ENCODE measurements at places on chromosomes 7 and 10. TPM values are rescaled to one million over a fixed set of nuclear protein-coding genes. Genes with fewer than 3 reads are reported as not detected.
A peak's percentile ranks its signal among the peaks of the same experiment; 100 is the strongest.

TUBAL3 gene
- 0.38 TPM for polyA plus RNA-seq

CALHM3 gene
- 0.10 TPM for polyA plus RNA-seq

EVX1 gene
- polyA plus RNA-seq: not detected

MYPN gene
- 0.07 TPM for polyA plus RNA-seq

PAX4 gene
- polyA plus RNA-seq: not detected

NUTM2A gene
- polyA plus RNA-seq: 4.0 TPM

GPR15LG gene
- 1.1 TPM for polyA plus RNA-seq

GNGT1 gene
- polyA plus RNA-seq: not detected

CCL26 gene
- 0.17 TPM for polyA plus RNA-seq

AKR1C8 gene
- polyA plus RNA-seq: 0.30 TPM

NSUN5 gene
- 22.5 TPM for polyA plus RNA-seq

ANKRD2 gene
- polyA plus RNA-seq: 0.39 TPM

ANKRD22 gene
- polyA plus RNA-seq: 0.52 TPM

ZFAND2A gene
- polyA plus RNA-seq: 18.4 TPM

TWIST1 gene
- polyA plus RNA-seq: 10.7 TPM

- no peak for DNase-seq
Observed at GRCh38 chr7:108347616-108348015, 108.6 kb downstream of the NRCAM start.

DNA sequence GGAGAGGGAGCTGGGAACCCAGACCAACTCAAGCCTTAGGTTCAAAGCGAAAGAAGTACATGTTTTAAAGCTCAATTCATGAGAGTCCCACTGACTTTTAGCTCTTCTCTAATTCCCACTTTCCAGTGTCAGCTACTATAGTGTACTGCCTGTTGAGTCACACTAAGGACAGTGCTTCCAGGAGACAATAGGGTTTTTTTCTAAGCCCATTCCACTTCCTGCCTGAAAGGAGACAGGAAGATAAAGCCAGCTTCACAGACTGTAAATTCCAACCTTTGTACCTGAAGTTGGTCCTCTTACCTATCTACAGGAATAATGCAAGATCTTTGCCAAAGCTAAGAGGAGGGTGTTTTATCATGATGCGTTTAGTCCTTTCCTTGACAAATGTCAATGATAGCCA lies 4.4 kb downstream of the MSRB2 start:
- no peak for DNase-seq

DNA sequence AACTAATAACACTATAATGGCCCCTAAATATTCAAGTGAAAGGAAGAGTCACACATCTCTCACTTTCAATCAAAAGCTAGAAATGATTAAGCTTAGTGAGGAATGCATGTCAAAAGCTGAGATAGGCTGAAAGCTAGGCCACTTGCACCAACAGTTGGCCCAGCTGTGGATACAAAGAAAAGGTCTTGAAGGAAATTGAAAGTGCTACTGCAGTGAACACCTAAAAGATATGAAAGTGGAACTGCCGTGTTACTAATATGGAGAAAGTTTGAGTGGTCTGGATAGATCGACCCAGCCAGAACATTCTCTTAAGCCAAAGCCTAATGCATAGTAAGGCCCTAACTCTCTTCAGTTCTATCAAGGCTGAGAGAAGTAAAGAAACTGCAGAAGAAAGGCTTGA lies 12.1 kb upstream of the SNX13 start:
- no peak for DNase-seq

GRCh38 chr7:44881610-44882009 lies 3.7 kb downstream of the PURB start:
- DNase-seq: no peak

DNA sequence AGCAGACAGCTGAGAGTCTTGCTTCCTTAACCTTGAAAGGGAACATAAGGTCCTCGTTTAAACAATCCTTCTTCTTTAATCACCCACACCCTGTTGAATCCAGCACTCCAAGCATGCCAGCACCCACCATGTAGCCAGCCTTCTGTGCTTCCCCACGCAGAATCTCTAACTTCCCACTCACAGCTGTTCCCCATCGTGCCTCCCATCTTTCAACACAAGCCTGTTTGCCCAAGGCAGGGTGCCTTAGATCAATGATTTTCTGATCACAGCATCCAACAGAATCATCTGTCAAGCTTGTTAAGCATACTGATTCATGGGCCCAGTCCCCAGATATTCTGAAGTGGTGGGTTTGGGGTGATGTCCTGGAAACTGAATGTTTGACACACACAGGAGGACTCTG lies 530.8 kb downstream of the SH2D4B start:
- no peak for DNase-seq

DNA sequence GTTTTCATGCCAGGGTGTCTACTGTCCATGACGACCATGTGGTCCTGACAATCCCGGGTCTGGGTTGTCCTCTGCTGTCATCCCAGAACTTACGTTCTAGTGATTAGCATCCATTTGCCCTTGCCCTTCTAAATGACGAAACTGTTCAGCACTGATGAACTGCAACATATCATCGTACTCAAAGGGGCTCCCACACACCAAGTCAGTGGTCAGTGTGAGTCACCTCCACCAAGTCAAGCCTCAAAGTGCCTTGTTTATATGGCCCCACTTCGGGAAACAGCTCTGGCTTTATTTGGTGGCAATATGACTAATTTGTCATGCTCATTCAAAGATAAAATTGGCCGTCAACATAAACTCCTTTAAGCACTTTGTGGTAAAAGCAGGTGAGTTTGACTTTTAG lies 110.7 kb downstream of the FRMD4A start:
- DNase-seq: no peak

GRCh38 chr10:68269562-68270290 lies 37.8 kb upstream of the ATOH7 start:
- no peak for DNase-seq

DNA sequence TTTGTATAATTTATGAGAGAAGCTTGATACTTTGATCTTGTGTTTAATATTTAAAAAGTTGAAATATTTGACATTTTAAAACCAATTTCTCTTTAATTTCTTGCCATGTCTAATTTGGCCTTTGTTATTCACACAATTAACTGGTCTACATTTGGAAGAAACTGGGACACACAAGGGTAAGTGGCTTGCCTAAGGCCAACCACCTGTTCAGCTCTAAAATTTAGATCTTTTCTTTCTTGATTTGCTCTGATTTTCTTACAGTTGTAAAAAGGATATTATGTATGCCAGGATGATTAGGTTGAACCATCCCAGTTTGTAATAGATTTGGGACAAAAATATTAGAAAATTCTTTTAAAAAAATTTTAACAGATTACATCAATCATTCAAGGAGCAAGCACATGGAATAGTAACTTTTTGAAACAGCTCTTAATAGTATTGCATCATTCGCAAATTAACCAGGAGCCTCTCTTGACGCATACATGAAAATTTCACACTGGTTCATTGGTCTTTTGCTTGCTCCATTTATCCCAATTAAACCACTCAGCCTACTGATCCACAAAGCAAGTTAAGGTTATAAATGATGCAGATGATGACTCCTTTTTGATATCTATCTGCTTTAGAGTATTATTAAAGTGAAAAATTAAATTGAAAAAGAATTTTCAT lies 222.4 kb upstream of the SLC26A5 start:
- DNase-seq: no peak

DNA sequence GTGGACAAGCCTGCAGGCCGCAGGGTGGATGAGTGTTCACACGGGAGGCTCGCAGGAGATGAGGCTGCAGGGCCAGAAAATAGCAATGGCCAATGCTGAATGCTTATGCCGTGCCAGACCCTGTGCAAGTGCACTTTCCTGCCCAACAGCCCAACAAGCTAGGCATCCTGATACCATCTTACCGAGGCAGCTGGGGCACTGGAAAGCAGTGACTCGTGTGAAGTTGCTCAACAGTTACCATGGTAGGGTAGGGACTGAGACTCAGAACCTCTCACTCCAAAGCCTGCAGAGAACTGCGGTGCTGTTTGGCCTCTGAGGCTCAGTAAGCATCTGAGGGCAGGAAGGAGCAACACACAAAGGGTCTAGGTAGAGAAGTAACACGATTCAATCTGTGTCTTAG lies 43.7 kb downstream of the JAZF1 start:
- no peak for DNase-seq

DNA sequence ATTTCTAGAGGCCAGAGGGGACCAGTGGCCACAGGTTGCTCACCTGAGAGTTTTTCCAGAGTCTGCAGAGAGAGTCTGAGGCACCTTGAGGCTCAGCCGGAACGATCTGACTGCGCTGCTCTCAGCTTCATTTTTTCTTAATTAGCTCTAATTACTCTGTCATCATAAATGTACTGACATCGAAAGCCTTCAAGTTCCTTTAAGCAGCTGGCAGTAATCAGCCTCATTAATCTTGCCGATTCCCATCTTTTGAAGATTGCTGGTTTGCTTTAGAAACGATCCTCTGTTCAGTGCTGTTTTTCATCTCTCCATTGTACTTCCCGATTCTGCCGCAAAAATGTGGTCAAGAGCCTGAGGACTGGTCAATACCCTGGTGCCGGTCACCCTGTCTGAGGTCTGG lies 454.7 kb downstream of the TYW1 start:
- DNase-seq: no peak

DNA sequence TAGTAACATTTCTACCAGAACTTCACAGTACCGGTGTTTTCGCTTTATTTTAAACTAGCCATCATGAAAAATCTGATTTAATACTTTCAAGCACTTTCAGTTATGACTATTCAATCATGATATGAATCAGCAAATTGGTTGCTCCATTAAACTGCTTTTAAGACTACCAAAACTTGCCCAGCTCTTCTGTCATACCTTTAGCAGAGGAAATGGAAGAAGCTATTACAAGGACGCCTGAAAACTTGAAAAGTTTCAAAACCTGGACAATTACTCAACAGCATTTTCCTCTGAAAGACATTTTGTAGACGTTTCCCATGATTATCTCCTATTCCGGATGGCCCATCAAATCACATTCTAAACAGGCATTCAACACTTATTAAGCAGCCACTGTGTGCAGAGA lies 2.0 kb downstream of the JAZF1 start:
- no peak for DNase-seq

DNA sequence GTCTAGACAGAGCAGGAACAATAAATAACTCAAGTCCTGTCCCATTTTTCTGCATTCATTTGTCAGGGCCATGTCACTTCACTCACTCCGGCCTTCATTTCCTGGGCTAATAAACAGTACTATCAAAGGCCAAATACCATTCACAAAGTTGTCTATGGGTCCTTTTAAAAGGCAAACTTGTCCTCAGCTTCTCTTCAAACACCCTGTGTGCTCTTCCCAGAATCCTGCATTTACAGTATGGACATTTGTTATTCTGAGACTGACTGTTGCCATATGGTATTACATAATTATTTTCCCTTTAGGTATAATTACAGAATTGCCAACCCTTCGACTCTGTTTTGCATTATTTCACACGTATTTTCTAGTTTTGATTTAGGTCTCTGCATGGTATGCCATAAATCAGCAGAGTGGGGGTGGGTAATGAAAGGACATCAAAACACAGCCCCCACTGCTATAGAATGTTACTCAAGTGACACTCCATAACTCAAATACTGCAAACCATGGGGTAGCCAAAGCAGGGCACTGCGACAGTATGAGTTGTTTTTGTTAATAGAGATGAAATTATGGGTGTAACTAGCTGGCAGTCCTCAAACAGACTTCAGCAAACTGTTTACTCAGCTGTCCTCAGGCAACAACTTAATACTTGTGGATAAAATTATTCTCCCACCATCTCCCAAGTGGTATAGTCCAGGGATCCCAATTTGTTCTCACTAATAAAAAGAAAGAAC lies 183.7 kb downstream of the TRIL start:
- DNase-seq: no peak

- no peak for DNase-seq
Observed at GRCh38 chr7:38335128-38335491, 61.7 kb upstream of the TARP start.

GRCh38 chr10:22489467-22489866 lies 144.2 kb downstream of the SPAG6 start:
- DNase-seq: no peak

DNA sequence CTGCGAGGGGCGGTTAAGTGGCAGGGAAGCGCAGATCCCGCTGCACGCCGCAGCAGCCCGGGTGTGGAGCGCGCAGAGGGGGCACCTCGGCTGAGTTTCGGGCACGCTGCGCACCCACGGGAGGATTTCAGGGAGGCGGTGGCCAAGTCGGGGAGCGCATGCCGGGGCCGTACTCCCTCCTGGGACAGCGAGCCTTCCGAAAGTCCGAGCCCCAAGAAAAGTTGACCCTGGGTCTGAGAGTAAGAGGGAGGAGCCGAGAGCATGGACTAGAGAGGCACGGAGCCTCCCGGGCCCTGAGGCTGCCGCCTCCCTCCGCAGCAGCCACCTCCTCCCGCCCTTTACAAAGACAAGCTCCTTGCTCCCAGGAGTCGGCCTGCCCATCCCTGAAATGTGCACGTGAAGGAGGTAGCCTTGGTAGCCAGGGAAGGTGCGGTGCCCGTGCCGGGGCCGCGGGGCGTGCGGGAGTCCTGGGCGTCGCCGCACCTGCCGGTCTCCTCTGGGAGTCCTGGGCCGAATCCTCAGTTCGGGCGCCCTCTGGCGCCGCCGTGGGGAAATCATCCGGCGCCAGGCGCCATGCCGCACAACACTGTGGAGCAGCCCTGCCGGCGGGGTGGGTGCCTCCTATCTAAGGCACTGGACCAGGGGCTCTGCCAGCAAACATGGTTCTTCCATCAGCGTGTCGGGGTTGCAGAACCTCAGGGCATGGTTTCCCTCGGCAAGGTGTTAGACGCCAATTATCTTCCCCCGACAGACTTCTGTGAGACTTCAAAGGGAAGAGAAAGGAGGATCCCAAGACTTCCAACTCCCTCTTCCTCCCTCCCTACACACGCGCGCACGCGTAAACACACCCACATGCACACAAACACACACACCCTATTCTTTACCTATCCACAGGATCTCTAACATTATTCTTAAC lies 104.0 kb downstream of the TRIL start:
- DNase-seq: peak; percentile 80

DNA sequence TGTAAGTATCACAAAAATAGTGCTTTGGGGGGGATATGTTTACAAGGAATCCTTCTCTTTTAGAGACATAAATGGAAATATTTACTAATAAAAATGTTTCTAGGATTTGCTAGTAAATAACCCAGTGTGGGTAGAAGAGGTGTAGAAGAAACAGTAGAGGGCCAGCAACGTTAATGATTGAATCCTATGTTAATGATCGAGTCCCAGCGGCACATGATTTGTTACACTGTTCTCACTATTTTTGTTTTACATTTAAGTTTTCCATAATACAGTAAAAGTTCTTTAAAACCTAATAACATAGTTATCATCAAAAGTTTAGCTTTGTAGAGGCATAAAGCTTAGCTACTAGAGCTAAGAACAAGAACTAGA lies 66.0 kb downstream of the UBE2H start:
- no peak for DNase-seq

GRCh38 chr10:103888113-103888841 lies 29.7 kb downstream of the STN1 start:
- no peak for DNase-seq

- DNase-seq: peak; percentile 28
Observed at GRCh38 chr10:58299580-58299979, 30.6 kb downstream of the CISD1 start.
